ENCODE measurements at places on chromosomes 13 and 19.

- DNase-seq: no peak
Measured at GRCh38 chr19:13574933-13575332, 68.7 kb upstream of the CACNA1A start.

GRCh38 chr19:10201176-10201575, 6.4 kb upstream of the DNMT1 start:
- no peak for DNase-seq

- no peak for DNase-seq
Measured at GRCh38 chr19:33998302-33998701, 174.0 kb upstream of the LSM14A start.

DNA sequence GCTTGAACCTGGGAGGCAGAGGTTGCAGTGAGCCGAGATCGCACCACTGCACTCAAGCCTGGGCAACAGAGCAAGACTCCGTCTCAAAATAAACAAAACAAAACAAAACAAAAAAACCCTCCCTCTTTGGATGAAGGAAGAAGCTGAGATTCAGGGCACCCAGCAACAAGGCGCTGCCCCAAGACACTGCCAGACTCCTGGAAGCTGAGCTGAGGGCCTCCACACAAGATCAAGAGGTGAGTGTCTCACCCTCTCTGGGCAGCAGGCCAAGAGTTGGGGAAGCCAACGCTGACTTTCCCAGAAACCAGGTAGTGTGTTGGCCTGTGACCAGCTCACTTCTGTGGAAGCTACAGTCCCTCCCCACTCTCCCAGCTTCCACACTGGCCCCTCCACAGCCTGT, 3.7 kb upstream of the TYROBP start:
- no peak for DNase-seq

DNA sequence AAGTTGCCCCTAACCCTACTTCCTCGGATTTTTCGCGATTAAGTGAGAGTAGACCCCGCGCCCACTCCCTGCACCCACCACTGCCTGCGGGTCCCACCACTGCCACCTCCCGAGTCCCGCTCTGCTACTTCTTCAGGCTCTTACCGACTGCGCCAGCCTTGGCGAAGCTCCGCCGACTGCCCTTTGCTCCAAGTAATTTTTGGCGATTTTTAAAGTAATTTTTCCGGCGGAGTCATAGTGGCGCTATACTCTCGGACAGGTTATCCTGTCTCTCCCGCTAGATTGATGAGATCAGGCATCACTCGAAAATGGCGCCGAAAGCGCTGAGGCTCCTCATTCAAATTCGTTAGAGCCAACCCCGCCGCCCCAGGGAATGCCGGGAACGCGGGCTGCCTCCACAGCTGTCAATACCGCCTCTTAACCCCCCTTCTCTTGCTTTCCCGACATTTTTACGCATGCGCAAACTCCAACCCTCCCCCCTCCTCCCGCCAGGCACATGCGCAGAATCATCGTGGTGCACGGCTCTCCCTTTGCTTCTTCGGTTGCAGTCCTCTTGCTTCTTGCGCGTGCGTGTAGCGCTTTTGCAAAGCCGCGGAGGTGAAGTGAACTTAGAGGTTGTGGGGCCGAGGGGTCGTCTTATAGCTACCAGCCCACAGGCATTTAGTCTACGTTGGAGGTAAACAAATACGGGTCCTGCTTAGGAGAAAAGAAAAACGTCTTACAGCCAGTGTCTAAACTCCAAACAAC, 66.6 kb downstream of the KCNRG start:
- peak; percentile 94 for DNase-seq

- no peak for DNase-seq
Measured at GRCh38 chr19:16026756-16027155, 49.5 kb upstream of the TPM4 start.

DNA sequence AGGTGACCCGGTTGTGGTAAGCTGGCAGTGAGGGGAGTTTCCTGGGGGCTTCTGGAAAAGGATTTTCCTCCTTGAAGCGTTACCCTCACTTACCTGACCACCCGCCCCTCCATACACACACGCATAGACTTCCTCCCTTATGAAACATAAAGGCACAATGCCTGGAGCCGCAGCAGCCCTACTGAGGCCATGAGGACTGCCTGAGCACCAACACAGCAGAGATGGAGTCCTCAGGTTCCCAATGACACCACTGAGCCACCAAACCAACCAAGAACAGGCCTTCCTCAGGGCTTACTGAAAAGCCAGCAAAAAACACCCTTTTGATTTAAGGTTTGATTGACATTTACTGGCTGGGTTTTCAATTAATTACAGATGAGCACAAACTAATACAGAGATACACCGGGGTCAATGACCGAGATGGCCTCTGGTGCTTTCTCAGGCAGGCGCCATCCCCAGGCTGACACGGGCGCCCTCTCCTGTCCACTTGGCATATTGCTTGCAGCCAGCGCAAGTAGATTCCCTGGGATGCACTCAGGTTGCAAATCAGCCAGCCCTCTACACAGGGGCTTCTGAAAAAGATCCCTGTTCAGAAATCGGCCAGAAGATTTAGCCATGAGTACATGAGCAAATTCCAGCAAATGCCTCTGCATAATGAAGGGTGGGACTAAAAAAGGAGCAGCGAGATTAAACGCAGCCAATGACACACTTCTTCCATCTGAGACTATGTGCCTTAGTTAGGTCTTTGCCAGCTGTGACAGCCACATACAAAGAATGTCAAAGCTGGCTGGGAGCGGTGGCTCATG, 14.8 kb downstream of the OPA3 start:
- DNase-seq: no peak

- DNase-seq: no peak
Measured at GRCh38 chr13:49840266-49840665, 47.8 kb upstream of the KPNA3 start.

DNA sequence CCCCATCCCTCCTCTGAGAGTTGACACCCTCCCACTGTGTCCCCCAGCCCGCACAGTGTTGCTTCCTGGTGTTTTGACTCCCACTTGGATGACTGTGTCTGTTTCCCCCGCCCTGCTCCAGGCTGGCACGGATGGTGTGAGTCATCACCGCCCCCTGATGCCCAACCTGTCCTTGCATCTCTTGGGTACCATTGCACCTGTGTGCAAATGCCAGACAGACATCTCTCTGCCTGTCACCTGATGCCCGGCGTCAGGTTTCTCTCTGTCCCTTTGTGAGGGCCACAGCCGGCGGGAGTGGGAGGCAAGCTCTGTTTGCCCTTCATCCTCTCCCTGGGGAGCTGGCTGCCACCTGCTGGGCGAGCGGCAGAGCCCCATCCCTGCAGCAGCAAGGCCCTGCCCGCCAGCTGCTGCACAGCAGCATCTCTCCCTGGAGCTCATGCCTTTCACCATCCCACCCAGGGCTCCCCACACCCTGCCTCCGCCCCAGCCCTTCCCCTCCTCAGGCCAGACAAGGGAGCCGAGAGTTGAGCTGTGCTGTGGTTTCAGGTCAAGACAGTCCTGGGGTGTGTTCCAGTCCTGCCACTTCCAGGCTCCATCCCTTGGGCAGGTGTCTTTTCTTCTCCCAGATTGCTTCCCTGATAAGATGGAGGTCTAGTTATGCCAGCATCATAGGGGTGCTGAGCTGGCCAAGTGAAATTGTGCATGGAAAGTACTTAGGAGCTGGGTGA, 29.7 kb downstream of the NKPD1 start:
- peak; percentile 74 for DNase-seq

Measured in nucleus accumbens (tissue), 56 donors.